AG09319 (cell line): ENCODE measurements at places on chromosomes 16 and 17.

DNA sequence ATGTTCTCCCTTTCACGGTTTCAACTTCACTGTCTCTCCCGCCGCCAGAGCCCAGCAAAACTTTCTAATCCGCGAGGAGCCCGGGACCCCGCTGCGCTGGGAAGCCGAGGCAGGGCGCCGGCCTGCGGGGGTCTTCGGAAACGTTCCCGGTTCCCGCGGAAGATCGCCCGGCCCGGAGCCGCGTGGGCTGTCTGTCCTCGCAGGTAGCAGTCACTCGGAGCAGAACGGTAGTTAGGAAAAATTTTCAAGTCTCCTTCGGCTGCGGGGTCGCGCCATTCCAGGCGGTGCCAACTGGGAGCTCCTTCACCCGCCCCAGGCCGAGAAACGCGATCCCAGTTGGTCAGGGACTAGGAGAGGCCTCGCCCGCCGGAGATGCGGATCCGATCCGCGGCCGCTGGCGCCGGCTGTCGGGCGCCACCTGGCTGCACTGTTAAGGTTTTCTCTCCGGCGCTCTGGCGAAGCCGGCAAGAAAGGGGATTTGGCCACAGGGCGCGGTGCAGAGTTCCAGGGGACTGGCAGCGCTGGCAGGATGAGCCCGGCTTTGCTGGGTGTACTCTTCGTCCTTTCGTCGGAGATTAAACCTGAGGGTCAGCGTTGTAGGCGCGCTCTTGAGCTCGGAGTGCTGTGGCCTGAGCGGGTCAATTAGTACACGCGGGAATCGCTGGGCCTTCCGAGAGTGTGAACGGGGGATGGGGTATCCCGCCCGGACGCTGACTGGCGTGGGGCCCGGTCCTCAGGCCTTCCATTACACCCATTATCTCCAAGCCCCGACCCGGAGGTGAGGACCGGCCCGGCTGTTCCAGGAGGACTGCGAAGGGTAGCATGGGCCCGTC is 135.4 kb downstream of the KCNJ12 start:
- DNase-seq = peak; percentile 35

DNA sequence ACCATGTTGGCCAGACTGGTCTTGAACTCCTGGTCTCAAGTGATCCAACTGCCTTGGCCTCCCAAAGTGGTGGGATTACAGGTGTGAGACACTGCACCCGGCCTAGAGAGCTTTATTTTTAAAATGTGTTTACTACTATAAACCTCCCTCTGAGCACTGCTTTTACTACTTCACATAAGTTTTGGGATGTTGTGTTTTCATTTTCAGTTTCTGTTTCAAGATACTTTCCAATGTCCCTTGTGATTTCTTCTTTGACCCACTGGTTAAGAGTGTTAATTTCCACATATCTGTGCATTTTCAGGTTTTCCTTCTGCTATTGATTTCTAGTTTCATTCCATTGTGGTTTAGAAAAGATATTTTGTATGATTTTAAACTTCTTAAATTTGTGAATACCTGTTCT is 74.4 kb downstream of the NETO2 start:
- DNase-seq = no peak

DNA sequence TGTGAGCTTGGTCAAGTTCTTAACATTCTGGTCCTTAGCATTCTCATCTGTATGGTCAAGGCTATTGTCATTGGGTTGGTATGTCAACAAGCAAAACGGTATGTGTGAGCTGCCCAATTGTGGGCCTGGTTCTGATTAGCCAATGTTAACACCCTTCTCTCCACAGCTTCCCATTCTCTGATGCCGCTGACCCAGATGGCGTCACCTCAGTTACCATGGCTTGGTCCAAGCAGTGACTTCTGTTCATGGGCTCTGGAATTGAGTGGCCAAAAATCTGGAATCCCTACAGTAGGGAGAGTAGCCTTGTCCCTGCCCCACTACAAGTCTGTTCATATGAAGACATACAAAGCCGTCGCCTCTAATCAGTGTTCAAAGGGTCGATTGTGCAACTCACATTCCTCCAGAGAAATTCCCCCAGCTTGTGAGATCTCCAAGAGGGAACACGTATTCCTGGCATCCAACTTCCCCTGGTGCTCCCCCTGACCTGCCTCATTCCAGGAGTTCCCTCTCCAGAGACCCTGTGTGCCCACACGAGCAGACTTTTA is 15.8 kb downstream of the TMEM98 start:
- DNase-seq = peak; percentile 84

DNA sequence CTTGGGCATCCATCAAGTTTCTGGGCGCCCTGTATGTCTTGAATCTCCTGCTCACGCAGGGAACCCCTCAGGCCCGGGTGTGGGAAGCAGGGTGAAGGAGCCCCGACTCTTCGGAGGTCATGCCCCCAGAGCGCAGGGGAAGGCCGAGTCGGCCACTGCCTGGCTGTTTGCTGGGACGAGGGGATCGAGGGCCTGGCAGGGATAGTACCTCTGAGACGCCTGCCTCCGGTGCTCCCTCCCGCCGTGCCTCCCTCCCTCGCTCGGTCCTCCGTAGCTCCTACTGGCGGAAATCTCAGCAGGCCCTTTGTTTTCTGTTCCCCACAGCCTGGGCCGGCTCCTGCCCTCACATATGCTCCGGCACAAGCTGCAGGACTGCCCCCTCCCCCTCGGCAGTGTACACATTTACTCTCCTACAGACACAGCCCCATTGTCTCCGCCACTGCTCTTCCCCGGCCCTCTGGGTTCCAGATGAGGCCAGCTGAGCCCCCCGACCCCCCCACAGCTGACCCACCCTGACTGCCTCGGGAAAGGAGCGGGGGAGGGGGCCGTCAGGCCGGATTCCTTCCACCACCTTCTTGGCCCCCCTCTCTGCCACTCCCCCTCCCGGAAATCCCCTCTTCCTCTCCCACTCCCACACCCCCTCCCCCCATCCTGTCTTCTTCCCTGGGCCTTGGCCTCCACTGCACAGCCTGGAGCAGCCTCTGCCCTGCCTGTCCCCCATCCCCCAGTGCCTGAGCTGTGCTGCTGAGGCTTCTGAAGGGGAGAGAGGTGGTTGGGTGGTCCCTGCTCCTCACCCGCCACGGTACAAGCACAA is 1.4 kb downstream of the TRAF4 start:
- no peak for DNase-seq
